ENCODE measurements at places on chromosomes 13 and 19.
A peak's percentile ranks its signal among the peaks of the same experiment; 100 is the strongest.

- DNase-seq, result peak; percentile 41
These were observed 8.6 kb upstream of the PEAK3 start for GRCh38 chr19:2290441-2291184.

- no peak for DNase-seq
These were observed 24.2 kb downstream of the KLF12 start for GRCh38 chr13:74110053-74110452.

GRCh38 chr19:40717880-40718773, 1.2 kb downstream of the ITPKC start:
- DNase-seq, result no peak

GRCh38 chr13:22226086-22226485, 555.2 kb downstream of the FGF9 start:
- no peak for DNase-seq

DNA sequence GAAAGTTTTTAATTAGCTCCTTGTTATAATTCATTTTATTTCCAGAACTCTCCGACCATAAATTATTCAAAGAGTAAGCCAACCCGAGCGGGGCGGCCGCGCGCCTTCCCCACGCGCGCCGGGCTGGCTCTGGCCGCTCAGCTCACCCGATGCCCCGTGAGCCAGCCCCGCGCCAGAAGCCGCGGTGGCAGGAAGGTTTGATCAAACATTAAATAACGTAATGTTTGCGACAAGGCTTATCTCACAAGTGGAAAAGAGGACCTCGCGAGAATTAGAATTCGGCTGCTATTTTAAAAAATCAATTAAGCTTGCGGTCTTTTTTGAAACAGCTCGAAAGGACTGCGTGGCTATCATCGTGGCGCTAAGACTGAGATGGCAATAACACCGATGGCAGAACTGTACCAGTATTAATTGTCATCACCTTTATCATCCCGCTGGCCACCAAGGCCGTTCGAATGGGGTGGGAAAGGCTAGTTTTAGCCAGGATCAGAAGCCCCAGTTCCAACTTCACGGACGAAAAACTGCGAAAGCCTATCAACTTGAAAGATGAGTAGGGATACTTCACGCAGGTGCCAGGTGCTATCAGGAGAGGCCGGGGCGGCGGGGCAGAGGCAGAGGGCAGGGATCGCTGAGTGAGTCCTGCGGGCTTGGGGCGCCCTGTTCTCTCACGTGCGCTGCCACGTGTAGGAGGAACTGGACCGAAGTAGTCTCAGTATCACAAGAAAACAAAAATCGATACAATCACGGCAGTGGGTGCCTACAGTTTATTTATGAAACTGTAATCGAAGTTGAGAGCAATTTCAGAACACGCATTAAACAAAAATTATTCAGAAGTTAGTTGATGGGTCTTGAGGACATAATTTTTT, 6.4 kb downstream of the POU4F1 start:
- no peak for DNase-seq

- no peak for DNase-seq
These were observed 12.1 kb downstream of the IQCN start for GRCh38 chr19:18262144-18262543.

DNA sequence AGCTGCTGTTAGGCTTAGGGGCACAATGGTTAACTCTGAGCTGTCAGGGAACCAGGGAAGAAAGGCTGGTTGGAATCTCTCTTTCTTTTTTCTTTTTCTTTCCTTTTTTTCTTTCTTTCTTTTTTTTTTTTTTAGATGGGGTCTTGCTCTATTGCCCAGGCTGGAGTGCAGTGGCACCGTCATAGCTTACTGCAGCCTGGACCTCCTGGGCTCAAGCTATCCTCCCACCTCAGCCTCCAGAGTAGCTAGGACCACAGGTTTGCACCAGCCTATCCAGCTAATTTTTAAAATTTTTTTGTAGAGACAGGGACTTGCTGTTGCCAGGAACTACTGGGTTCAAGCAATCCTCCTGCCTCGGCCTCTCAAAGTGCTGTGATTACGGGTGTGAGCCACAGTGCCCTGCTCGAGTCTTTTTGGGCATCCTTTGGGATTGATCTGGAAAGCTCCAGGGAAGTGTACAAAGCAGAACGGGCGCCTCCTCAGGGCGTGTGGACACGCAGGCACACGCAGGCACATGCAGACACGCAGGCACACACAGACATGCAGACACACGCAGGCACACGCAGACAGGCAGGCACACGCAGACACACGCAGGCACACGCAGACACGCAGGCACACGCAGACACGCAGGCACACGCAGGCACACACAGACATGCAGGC, 99.2 kb downstream of the GADD45B start:
- DNase-seq, result no peak

DNA sequence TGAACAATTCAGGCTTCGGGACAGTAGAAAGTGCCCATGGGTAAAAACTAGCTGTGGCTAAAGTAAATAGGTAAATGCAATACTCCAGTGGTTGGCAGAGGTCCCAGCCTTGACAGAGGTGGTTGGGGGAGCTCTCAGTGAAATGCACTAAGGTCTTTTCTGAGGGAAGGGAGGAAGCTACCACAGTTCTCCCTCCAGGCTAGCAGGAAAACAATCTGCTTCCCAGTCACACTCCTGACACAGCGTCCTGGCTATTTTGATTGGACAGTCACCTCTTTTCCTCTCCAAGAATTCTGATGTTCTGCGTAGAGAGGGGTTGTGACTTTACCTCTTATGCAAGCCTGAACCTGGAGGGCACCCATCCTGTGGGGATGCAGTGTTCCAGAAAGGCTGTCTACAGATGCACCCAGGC, 128.7 kb downstream of the CYSLTR2 start:
- no peak for DNase-seq

GRCh38 chr13:103694033-103694432, 627.8 kb upstream of the SLC10A2 start:
- DNase-seq, result no peak

DNA sequence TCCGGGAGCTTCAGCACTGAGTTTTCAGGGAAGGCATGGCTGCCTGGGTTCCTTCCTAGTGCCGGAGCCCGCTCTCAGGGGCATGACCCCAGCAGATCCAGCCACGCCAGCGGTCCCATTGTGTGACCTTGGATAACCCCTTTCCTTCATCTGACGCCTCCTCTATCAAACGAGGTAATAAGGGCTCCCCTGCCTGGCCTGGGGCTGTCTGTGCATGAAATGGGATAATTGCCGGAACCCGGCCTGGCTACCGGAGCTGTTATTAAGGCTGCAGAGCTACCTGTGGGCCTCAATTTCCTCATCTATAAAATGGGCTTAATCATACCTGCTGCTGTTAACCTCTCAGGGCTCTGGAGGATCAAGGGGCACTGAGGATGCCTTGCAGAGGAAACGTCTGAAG, 18.3 kb upstream of the NFIC start:
- DNase-seq, result no peak

GRCh38 chr19:40778706-40779284, 748 bp downstream of the RAB4B start:
- DNase-seq, result peak; percentile 77

GRCh38 chr19:19997656-19998268, 41.5 kb downstream of the ZNF682 start:
- DNase-seq, result peak; percentile 16

- no peak for DNase-seq
These were observed 7.6 kb upstream of the BICRA start for GRCh38 chr19:47601180-47601904.

- DNase-seq, result no peak
These were observed 6.3 kb downstream of the C19orf12 start for GRCh38 chr19:29708554-29709439.
